ENCODE measurements at places on chromosomes 12 and 14.
A peak's percentile ranks its signal among the peaks of the same experiment; 100 is the strongest.

DNA sequence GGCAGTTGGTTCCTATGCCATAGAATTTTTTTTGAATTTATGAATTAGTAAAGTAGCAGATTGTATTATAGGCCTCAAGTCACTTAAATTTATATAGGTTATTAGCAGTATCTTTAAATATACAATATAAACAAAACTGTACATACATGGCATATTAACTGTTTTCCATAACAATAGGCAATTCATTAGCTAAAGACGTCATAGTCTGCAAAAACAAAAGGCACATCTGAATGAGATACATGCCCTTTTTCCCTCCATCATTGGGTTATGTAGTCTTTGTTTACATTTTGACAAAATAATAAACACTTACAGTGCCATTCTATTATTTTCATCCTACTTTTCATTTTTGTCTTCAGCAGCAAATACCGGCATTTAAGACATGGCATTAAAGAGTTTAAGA is 1.1 kb upstream of the VCPKMT start:
- no peak for DNase-seq

- no peak for DNase-seq
Observed at GRCh38 chr12:50070314-50071060, 13.1 kb downstream of the ASIC1 start.

DNA sequence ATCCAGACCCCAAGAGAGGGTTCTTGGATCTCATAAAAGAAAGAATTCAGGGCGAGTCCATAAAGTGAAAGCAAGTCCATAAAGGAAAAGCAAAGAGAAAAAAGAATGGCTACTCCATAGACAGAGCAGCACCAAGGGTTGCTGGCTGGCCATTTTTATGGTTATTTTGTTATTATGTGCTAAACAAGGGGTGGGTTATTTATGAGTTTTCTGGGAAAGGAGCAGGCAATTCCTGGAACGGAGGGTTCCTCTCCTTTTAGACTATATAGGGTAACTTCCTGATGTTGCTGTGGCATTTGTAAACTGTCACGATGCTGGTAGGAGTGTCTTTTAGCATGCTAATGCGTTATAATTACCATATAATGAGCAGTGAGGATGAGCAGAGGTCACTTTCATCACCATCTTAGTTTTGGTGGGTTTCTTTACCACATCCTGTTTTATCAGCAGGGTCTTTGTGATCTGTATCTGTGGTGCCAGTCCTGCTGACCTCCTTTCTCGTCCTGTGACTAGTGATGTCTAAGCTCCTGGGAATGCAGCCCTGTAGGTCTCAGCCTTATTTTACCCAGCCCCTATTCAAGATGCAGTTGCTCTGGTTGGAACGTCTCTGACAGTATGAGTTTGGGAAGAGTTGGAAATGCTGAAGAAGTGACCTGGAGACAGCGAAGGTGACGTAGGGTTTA is 100.5 kb downstream of the ZNF664 start:
- DNase-seq: no peak

- no peak for DNase-seq
Observed at GRCh38 chr14:65255583-65256461, 153.5 kb upstream of the MAX start.

GRCh38 chr12:19093218-19093617 is 36.3 kb upstream of the PLEKHA5 start:
- DNase-seq: no peak

GRCh38 chr12:16857456-16857923 is 251.5 kb upstream of the LMO3 start:
- DNase-seq: no peak

GRCh38 chr12:122981036-122981471 is 573 bp downstream of the ARL6IP4 start:
- DNase-seq: no peak

DNA sequence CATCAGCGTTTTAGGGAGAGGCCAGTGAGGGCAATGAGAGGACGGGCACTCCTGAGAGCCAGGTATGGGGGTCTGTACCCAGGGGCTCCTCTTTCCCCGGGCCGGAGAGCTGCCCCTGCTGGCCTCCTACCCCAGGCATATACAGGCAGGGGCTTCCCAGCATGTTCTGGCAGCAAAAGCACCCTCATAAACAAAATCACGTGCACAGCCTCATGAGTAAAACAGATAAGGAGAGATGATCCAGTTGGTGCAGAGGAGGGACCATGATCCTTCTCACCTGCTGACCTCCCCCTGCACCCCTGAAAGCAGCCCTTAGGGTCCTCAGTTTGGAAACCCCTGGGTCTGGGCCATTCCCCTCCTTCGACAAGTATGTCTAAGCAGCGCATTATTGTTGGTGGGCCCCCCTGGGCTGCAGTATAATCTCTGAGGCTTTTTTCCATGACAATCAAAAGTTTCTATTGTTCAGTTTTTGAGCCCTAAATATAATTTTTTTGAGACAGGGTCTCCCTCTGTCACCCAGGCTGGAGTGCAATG is 5.0 kb upstream of the KRT4 start:
- no peak for DNase-seq

DNA sequence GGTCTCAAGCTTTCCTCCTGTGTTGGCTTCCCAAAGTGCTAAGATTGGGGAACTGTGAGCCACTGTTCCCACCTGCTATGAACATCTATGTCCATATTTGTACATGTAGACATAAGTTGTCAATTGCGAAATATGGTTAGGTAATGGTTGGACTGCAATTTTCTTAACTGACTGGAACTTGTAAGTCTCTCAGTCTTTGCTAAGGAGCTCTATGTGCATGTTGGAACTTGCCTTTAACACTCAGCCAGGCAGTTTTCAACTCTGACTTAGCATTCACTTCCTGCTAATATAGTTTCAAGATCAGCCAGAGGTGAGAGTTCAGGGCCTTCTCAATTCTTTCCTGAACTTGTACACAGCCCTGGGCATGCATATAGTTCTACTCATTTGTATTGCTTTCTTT is 44.5 kb upstream of the EEA1 start:
- no peak for DNase-seq

DNA sequence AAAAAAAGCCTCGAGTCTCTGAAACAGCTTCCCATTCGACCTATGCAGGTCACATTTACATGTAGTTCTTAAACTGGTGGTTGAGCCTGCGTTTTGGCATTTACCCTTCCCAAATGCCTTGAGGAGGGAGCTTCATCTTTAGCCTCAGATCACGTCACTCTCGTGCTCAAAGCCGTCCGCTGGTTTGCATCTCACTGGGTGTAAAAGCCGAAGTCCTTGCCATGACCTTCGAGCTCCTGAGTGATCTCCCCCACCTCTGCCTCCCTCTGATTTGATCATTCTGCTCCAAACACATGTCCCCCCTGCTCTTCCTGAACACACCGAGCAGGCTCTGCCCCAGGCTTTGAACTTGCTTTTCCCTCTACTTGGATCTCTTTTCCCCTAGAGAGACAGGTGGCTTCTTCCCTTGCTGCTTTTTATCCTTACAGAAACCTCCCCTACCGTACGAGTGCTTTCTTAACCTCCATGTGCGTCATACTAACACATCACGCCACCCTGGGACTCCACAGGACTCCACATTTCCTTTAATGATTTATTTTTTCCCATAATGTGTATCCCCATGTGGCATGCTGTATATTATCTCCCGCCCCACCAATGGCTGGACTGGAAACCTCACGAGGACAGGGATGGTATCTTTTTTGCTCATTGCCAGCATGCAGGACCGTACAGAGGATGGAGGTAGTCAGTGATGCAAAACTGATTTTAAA is 610.7 kb downstream of the VRK1 start:
- DNase-seq: no peak

- DNase-seq: no peak
Observed at GRCh38 chr14:86858031-86858430, 1135.0 kb downstream of the GALC start.

GRCh38 chr12:12839873-12840579 is 26.9 kb downstream of the DDX47 start:
- DNase-seq: no peak

DNA sequence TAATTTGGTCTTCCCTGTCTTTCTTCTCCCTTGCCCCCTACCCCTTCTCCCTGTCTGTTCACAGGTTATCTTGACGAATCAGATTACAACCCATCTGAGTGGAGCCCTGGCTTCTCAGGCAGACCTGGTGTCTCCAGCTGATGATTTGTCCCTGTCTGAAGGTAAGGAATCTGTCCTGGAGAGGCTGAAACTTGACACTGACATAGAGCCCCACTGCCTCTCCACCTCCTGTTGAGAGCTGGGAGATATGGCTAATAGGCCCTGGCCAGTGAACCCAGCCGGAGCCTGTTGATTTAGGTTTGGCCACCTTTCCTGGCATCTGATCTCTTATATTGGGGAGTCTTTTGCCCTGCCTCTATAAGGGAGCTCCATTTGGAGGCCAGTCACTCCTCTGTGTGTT is 472.2 kb downstream of the RAD51B start:
- DNase-seq: no peak

DNA sequence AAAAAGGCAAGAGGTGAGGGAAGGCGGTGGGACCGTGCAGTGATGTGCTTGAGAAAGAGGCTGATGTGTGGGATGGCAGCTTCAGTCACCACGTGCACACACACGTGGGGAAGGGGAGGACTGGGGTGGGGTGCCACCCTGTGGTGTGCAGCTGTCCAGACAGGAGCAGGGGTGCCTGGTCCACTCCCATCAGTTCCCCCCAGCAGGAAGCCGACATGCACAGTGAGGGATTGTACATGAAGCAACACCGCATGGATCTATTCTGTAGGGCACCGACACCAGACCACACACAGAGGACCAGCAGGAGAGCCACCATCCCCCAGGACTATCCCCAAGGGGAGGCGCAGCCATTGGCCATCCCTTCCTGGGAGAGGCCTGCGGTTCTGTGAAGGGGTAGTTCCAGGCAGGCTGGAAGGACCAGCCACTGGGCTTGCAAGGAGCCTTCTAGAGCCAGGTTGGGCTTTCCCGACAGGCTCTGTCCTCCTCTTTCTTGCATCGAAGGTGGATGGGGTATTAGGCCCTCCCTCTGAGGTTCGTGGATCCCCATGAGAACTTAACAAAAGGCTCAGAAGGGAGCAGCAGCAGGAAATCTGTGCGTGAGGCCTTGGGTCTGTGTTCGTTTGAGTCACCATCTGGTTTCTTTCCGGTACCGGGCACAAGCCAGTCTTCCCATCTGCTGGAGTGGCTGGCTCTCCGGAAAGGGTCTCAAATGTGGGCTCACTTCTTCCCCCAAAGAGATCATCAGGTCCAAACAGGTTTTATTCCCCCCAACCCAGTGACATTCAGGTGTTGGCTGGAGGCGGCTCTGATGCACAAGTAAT is 59.8 kb downstream of the PLEKHG3 start:
- no peak for DNase-seq

DNA sequence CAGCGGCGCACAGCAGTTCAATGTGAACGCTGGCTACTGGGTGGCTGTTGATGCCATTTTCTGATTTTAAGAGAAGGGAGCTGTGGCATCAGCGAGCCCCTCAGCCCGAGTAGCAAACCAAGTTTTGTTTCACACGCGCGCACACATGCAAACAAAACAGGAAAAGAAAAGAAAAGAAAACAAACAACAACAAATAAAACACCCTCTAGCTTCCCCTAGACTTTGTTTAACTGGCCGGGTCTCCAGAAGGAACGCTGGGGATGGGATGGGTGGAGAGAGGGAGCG is 540 bp downstream of the PAX9 start:
- no peak for DNase-seq

GRCh38 chr12:42474391-42474790 is 115.2 kb downstream of the PRICKLE1 start:
- no peak for DNase-seq

- DNase-seq: peak; percentile 52
Observed at GRCh38 chr12:116910645-116911451, at the start of gene FBXW8. Gene FBXW8 (plus strand): TSS chr12:116910950. CDS start chr12:116911038, 88 bp downstream.

GRCh38 chr14:59123531-59123930 is 64.9 kb upstream of the DAAM1 start:
- DNase-seq: no peak

DNA sequence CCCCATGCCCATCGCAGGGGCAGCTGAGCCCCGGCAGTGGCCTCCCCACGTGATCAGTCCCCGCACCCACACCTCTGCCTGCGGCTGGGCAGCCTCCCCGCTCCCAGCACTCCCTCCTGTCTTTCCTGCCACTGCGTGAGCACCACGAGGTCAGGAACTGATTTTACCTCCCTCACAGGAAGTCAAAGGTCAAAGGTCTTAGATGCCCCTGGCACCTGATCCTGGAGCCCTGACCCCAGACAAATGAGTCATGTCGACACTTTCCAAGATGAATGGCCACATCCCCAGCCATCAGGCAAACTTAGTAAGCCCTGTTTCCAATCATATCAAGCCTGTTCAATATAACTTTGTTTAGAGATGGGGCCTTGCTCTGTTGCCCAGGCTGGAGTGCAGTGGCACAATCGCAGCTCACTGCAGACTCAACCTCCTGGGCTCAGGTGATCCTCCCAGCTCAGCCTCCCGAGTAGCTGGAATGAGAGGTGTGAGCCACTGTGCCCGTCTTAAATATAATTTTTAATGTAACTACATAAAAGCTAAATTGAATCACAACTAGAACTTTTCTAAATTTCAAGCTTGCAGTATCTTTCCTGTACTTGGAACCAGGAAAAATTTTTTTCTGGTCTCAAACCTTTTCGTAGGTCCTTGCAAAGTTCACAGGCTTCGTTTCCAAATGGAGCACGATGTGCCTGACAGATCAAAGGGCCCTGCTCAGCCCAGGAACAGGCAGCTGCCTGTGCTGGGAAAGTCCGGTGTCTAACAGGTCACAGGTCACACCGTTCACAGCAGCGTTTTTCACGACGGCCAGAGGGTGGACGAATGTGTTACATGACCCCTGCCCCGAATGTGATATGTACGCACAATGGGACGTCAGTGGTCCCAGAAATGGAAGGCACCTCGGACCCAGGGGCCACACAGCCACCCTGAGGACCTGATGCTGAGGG is 1.9 kb downstream of the LRCOL1 start:
- no peak for DNase-seq

DNA sequence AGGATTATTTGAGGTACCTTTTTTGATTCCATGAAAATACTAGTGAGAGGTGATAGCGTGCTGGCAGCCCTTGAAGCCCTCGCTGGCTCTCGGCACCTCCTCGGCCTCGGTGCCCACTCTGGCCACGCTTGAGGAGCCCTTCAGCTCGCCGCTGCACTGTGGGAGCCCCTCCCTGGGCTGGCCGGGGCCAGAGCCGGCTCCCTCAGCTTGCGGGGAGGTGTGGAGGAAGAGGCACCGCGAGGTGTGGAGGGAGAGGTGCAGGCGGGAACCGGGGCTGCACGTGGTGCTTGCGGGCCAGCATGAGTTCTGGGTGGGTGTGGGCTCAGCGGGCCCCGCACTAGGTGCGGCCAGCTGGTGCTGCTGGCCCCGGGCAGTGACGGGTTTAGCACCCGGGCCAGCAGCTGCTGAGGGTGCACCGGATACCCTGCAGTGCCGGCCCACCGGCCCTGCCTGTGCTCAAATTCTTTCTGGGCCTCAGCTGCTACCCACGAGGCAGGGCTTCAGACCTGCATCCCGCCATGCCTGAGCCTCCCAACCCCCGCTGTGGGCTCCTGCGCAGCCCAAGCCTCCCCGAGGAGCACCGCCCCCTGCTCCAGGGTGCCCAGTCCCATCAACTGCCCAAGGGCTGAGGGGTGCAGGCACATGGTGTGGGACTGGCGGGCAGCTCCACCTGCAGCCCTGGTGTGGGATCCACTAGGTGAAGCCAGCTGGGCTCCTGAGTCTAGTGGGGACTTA is 7.4 kb downstream of the MOK start:
- no peak for DNase-seq

Measured in activated T-helper 1 cell treated with anti-CD3 and anti-CD28 coated beads, Interleukin-2, amount 50 U/mL, for 16 hours (primary cell).